ENCODE measurements at places on chromosomes 5 and 9.

GRCh38 chr9:98742325-98743280, 33.9 kb upstream of the GABBR2 start:
- no peak for DNase-seq

DNA sequence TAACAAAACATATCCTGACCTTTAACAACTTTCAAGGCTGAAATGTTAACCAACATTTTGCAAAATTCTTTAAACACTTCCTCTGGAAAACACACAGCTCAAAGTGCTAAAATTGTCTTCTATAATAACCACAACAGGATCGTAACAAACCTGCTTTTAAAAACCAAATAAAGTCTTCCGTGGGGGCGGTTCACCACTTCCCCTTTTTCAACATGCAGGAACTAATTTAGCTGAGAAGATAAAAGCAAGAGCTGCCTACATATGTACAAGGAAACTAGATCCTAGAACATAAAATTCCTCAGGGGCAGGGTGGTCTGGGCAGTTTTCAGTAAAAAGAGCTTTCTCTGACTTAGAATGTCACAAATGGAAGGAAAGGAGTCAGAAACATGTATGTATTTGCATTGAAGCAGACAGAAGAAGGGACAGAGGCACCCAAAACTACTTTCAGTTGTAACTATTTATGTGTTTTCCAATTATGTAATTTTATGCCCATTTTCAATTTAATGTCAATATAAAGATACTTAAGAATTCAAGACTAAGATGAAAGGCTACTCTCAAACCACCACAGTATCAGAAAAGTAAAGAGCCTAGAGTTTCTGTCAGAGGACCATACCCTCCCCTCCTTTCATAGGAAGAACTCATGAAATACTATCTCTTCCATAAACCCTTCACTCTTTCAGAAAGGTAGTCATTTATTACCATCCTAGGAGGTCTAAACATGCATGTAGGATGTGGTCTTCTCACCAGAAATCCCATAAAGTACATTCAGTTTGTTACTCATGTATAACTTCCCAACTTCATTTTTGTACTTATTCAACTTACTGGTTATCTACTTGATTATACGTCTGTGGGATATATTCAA, 185.9 kb upstream of the RASA1 start:
- DNase-seq, result peak; percentile 40

- DNase-seq, result no peak
Observed at GRCh38 chr5:180658774-180659564, 9.6 kb upstream of the FLT4 start.

DNA sequence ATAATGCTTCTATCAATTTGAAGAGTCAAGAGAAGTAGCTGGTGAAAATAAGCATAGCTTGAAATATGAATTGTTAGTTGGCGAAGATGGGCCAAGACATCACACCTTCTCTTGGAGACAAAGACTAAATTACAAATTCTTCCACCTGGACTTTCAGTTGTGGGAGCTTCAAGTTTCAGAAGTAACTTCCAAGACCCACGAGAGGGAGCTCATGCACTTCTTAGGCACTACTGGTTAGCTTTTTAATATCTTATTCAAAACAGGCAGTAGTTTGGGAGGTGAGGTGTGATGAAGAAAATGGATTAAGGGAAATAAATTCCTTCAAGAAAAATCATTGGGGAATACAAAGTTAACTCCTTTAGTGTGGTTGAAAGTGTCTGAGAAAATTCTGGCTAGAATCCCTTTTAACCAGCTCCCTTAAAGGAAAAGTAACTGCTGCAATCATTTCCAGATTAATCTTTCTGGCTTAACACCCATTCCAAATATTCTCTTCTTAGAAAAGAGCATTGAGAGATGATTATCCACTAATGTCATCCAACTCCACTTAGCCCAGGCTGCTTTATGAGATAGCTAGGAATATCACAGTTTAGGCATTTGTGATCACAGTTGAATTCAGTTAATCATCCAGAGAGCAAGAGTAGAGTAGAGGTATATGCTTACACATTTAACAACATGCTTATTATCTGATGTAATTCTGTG, 139.5 kb upstream of the DMRTA1 start:
- peak; percentile 15 for DNase-seq

- DNase-seq, result no peak
Observed at GRCh38 chr5:16508730-16509531, 43.3 kb upstream of the ZNF622 start.

- DNase-seq, result no peak
Observed at GRCh38 chr9:38172586-38172985, 103.6 kb upstream of the SHB start.

- DNase-seq, result no peak
Observed at GRCh38 chr5:176500511-176500910, 36.7 kb downstream of the RNF44 start.
